Esophagus muscularis mucosa (tissue), 4 donors: ENCODE measurements at places on chromosomes 7 and 10.

DNA sequence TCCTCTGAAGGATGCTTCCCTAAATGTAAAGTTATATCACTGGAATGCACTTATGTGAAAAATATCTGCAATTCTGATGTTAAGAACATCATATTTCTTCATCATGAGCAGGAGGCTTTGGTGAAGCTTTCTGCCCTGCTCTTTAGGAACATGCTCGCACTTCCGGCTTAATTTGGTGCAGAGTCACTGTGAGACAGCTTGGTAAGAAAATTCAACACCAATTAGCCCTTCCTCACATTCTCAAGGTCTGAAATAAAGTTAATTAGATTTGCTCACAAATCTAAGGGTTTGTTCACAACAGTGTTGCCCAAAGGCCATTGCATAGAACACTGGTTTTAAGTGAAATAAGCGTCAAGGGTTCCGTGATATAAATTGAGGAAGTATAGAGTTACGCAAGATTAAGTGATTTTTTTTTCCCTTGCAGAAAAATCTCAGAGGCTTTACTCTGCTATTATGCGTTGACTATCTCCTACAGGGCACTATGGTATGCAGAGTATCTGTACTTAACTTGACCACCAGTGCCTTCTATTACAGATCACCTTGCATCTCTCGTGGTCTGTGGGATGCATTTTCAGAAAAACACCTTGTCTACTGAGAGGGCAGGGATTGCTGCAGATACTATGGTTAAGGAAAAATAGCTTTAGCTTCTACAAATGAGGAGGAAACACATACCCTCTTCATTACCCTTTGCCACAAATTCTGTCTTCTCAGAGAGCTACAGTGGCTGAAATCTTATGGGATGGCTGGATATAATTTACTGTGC is 953.9 kb downstream of the TYW1 start:
- DNase-seq: no peak

GRCh38 chr10:48681740-48682139 is 2.9 kb upstream of the WDFY4 start:
- DNase-seq: peak; percentile 80

DNA sequence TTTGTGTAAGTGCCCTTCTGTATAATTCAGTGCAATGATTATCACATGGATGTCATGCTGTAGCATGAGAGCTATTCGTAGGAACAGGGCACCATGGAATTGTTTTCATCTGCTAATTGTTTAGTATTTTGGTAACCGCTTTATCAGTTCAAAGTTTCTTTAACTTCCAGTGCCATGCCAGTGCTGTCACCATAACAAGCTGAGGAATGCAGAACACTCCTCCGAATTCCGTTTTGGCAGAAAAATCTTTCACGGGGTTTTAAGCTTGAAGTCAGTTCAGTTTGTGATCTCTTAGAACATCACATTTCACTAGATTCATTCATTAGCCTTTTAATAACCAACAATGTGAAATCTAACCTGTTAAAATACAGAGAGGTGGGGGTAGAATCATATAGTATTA is 117.2 kb upstream of the SEMA3C start:
- DNase-seq: no peak

DNA sequence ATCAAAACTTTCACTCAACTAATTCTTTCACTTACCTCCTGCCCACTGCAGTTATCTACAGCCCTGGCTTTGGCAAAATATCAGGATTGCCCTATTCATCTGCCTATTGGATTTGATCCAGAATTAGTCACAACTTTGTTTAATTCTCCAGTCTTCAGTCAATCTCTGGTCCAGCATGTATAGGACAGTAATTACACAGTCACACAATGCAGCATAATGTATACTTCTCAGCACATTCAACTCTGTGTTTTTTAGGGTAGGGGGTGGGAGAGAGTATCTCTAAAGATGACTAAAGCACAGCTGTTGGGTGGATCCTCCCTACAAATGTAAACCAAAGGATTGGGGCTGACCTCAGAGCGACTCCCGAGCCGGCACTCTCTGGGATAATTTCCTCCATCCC is 17.7 kb upstream of the NRP1 start:
- DNase-seq: no peak

- DNase-seq: peak; percentile 92
These were observed 12.9 kb upstream of the FIGNL1 start for GRCh38 chr7:50463035-50463434.

DNA sequence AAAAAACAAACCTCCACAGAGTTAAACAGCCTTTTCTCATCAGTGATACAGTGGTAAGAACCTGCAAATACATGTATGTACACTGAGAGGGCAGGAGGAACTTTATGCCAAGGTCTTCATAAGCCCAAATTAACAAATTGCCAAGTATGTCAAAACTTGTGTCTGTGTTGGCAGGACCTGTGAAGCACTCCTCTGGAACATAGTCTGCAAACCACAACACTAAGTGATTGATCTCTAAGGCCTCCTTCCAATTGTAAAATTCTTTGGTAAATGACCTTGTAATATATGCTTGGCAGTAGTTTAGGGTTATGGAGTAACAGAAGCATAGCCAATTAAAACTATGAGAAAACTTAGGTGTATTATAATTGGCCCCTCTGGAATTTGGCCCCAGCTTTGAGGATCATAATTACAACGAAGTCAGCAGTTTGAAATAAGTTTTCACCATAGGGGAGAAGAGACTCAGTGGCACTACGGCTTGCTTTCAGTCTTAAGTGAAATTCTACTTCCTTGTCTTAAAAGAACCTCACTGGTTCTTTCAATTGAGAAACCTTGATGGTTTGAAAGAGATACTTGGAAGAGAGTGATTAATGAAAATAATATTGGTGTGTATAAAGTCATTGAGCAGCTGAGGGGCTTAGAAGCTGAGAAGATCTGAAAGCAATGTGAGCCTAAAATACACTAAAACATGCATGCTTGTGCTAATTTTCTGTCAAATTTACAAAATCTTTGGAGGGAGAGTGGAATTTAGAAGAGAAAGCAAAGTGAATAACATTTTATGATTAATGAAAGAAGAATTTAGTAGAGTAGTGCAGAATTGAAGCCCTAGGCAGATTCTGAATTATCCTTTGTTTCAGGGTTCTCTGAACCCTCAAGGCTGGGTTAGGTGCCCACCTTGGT is 57.6 kb downstream of the CNNM2 start:
- no peak for DNase-seq

DNA sequence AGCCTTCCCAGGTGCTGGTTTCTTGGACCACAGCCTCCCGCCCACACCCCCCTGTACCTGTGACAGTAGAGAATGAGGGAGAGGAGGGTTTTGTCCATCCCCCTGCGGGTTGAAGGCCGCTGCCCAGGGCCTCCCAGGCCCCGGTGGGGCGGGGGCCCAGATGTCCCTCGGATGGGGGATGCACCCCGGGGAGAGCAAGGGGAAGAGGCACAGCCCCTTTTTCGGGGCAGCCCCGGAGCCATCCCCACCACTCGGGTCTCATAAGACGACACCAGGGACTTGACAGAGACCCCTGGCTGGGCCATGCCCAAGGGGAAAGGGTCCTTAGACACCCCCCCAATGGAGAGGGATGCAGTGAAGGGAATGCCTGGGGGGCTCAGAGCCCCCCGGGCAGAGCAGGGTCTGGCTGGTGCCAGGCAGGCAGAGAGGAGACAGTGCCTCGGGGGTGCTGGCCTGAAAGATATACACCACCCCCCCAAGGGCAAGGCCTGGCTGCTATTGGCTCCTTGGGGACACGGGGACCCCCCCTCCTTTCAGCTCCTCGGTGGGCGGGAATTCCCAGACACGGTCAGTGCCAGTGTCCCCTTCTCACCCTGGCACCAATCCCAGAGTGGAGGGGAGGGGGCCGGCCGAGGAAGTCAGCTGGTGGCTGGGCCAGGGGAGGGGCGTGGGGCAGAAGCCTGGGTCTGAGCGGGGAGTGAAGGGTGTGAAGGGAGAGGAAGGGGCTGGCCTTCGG is 3.7 kb upstream of the SPACDR start:
- no peak for DNase-seq

DNA sequence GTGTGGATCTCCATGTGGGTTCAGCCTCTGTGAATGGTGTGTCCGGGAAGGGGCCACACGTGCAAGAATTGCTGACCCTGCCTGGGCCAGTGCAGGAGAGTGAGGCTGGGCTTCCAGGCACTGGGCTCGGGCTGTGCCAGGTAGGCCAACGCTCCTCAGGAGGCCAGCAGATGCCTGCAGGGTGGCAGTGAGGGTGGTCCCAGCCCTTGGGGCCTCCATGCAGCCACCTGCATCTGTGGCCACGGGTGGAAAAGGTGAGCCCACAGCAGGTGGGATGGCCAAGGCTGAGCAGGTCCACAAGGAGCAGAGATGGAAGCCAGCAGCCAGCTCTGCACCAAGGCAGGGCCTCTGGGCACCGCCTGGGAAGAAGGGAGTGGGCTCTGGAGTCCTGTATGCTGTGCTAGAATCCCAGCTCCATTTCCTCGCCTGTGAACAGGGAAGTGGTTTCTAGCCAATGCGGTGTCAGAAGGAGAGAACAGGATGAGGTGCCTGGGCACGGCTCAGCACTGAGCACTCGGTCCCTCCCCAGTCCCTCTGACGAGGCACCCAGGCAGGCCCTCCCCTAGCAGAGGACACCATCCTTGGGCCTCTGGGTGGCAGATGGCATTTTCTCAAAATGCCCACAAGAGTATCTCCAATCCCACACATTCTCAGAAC is 31.1 kb upstream of the RET start:
- no peak for DNase-seq

DNA sequence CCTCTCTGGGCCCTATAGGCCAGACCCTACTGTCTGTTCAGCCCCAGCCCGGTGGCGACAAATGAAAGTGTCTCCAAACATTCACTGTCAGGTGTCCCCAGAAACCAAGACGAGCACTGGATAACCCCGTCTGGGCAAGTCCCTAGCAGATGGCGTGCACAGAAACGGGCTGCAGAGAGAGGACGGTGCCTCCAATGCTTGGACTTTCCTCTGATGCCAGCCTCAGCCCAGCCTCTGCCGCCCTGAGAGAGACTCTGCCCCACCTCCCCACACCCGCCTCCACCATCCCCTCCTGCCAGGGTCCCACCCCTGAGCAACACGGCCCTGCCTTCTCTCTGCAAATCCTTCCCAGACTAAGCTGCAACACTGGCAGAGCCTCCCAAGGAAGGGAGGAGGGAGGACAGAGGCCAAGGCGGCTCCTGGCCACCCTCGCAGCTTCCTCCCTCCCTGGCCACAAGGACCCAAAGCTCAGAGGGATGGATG is 7.4 kb upstream of the LFNG start:
- DNase-seq: no peak

DNA sequence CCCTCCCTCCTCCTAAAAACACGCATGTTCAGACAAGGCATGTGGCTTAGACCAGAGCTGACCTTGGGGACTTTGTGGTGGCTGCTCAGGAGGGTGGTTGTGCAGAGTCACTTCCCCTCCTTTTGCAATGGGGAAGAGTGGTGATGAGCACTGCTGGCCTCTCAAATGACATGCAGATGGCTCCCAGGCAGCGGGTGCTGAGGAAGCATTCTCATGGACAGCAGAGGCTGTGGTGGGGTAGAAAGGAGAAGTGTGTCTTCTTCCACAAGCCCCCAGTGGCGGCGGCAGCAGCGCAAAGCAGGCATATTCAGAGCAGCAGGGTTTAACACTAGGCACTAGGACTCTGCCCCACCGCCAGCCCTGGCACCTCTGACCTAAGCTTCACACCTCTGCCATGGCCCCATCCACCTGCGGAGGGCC is 105.9 kb upstream of the ANLN start:
- DNase-seq: no peak
